ENCODE measurements at places on chromosomes 6 and 20. TPM values are rescaled to one million over a fixed set of nuclear protein-coding genes. Genes with fewer than 3 reads are reported as not detected.
A peak's percentile ranks its signal among the peaks of the same experiment; 100 is the strongest.

The GPR6 gene
- total RNA-seq, result not detected

The CCN6 gene
- 0.24 TPM for total RNA-seq

- DNase-seq, result no peak
These were observed 46.6 kb upstream of the UST start for GRCh38 chr6:148700047-148700715.

DNA sequence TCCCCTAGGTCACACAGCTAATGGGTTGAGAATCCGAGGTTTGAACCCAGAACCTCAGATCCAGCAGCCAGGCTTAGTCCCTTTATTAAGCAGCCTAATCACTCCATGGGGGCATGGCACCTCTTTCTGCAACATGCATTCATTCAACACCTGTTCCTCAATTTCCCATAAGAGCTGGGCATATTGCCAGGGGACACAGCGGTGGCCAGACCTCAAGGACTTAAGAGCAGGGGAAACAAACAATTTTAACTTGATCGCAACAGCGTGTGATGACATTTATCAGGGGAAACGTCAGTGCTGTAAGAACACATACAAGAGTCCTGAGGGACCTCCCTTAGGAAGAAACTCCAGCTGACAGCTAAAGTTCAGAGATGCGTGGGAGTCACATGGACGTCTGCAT, 267.4 kb upstream of the CDH4 start:
- DNase-seq, result no peak

DNA sequence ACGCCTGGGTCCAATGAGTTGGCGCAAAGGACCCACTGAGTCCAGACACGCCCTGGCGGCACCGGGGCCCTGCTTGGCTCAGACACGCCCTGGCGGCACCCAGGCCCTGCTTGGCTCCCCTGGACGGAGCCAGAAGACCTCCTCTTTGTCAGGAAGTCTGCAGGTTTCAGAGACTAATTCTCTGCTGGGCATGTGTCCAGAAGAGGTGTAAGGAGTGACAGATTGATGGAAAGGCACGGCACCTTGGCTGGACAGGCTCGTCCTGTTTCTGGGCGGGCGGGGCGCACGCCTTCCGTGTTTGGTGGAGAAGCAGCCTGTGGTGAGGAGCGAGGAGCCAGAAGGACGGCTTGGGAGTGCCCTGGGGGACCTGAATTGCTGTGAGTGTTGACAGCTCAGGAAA, 23.1 kb upstream of the DACT2 start:
- DNase-seq, result no peak

GRCh38 chr6:115882174-115882573, 178.5 kb downstream of the FRK start:
- peak; percentile 50 for DNase-seq

DNA sequence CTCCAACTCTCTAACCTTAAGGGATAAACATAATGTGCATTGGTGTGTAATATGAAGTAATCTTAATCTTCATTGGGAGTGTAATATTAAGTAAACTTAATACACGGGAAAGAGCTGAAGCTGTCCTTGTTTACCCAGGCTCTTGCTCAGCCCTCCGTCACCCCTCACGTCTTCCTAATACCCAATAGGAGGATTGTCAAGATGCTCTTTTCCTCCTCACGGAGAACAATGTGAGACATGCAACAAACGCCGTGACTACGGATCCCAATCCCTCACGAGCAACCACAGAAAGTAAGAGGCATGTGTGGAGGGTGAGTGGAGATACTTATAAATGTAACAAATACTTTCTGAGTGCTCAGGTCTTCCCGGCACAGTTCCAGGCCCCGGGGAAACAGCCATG, 11.0 kb downstream of the KIF16B start:
- DNase-seq, result no peak

DNA sequence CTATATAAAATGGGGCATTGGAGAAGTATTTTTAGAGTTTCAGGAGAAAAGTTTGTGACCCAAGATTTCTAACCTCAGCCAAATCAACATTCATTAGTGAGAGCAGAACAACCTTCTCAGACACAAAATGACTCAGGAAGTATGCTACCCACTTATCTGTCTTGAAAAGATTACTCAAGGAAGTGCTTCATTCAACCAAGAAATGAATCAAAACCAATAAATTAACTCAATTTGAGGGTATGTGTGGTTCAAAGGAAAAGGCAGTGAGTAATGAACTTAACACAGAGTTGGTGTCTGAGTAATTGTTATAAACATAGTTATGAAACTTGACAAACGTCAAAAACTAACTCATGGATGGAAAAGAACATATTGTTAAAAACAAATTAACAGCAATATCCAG, 227.6 kb downstream of the HAO1 start:
- no peak for DNase-seq

GRCh38 chr20:52614051-52614863, 357.9 kb upstream of the TSHZ2 start:
- DNase-seq, result no peak

Measured in RPMI7951 (cell line).